ENCODE measurements at places on chromosomes 7 and 10.
A peak's percentile ranks its signal among the peaks of the same experiment; 100 is the strongest.

GRCh38 chr7:123641901-123642300 lies 13.8 kb upstream of the LMOD2 start:
- DNase-seq = no peak

GRCh38 chr7:138417764-138418163 lies 42.3 kb upstream of the TRIM24 start:
- no peak for DNase-seq

- DNase-seq = no peak
Observed at GRCh38 chr7:131298608-131298992, 29.1 kb upstream of the MKLN1 start.

DNA sequence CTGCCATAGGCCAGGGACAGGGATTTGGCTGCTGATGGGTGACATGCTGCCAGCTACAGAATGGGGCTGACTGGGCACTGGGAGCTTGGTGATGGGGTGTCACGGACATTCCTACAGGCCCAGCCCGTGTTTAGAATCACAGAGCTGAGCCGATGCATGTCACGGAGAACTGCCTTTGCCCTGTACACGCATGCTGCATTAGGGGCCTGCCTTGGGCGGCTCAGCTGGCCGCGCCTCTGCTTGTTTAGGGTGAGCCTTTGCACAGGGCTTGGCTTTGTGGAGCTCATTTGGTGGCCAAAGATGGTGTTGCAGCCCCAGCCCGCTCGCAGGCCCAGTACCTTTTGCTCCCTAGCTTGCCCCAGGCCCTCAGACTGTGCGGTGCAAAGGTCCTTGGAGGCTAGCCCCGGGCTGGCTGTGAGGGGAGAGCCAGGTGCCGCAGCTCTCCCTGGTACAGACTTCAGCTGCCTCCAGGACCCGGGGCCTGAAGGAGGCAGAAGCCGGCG lies 108.4 kb upstream of the BTBD16 start:
- no peak for DNase-seq

- no peak for DNase-seq
Observed at GRCh38 chr7:23404546-23405239, 65.6 kb downstream of the IGF2BP3 start.

DNA sequence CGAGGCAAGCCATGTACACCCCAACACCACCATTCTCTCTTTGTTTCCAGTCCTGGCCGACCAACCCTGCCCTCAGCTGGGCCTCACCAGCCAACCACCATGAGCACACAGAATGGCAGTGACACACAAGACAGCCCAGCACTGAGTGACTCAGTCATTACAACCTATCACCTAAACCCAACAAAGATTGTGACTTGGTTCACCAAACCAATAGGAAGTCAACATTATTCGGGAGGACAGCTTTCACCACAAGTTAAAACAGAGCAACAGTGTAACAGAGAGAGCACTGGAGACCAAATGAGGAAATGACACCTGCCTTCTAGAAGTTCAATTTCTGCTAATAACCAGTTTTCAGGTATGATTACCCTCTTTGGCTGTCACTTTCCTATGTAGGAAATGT lies 72.1 kb downstream of the DNMBP start:
- DNase-seq = no peak

GRCh38 chr7:10815546-10815945 lies 158.1 kb upstream of the PHF14 start:
- DNase-seq = no peak

- peak; percentile 95 for DNase-seq
Observed at GRCh38 chr7:99679032-99679399, 780 bp downstream of the CYP3A5 start.

DNA sequence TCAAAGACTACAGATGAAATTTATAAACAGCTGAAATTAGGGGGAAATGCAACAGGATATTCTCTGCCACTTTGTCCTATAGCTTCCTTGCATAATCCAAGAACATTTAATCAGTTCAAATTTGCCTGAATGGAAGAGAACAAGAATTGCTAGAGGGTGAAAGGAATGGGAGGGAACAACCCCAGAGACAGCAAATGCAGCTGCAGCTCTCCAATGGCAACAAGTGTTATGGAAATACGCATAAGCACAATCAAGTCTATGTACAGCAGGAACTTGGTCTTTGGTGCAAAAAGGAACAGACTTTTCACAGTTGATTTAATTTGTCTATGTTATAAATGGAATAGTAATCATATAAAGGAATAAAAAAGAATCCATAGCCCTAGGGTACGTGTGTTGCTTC lies 269.0 kb upstream of the ETV1 start:
- no peak for DNase-seq

DNA sequence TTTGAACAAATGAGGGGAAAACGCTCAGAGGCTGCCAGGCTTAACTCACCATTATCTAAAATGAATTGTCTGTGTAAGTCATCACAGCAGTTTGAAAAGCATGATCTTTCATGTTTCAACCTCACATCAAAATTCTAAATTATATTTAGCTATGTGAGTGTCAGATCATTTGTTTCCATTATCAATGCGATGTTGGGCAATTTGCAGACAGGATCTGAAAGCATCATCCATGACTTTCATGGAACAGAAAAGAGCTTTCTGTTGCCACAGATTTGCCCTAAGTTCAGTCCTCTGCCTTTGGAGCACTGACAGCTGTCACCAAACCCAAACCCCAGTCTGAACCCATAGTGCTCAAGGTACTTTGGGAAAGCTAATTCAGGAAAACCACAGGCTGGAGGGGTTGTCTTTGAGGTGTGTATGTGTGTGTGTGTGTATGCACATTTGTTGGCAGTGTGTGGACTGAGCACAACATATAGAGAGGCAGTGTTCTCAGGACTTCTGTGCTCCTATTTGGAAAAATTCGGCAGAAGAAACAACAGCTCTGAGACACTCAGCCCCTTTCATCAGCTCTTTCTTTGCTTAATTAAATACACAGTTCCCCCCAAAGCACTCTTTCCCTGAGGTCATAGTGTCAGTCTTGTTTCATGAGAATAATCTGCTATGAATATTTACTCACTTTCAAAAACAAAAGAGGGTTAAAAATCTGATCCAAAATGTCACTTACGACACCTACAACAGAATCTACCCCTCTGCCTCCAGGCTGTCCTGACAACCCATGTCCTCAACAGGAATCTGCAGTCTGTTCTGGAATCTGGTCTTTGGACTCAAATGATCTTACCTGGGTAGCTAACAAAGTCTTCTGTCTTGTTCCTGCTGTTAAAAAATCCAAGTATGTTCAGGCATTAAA lies 188.5 kb upstream of the KLF14 start:
- no peak for DNase-seq

DNA sequence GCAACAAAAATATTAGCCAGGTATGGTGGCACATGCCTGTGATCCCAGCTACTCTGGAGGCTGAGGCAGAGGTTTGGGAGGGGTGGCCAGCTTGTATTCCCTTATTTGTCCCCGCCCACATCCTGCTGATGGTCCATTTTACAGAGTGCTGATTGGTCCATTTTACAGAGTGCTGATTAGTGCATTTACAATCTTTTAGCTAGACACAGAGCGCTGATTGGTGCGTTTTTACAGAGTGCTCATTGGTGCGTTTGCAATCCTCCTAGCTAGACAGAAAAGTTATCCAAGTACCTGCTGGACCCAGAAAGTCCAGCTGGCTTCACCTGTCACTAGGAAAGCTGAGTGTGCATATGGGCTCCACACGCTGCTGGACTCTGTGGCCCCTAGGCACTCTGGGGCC lies 40.0 kb upstream of the RASGEF1A start:
- DNase-seq = no peak

DNA sequence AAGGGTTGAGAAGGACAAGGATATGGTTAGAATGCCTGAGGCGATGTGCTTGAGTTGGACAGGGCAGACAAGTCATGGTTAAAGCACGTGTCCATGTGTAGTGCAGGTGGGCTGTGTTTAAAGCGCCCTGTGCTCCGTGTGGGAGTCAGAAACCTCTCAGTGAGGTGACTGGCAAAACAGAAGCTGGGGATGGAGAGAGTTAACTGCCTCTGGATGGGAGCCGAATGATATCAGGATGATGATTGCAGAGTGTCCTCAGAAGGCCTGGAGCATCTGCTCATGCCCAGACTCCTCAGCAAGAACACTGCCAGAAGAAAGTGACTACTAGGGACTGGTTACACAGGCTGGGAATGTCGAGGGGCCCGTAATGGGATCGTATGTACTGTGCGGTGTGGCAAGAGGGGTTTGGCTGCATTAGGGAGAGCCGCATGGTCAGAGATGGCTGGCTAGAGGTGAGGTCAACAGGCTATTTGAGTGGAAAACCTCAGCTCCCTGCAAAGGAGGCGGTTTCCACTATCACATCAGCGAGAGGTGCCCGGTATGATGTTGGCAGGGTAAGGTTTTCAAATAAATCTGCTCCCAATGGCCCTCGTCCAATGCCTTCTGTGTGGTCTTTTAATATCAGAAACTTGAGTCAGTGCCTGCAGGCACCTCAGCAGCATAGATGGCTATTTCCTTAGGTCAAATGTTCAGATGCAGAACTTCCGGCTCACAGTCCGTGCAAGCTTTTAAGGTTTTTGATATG lies 26.1 kb upstream of the MRC1 start:
- no peak for DNase-seq

- no peak for DNase-seq
Observed at GRCh38 chr10:125768219-125768855, 7.3 kb downstream of the MMP21 start.

- DNase-seq = no peak
Observed at GRCh38 chr10:101224060-101224909, 5.0 kb downstream of the LBX1 start.

DNA sequence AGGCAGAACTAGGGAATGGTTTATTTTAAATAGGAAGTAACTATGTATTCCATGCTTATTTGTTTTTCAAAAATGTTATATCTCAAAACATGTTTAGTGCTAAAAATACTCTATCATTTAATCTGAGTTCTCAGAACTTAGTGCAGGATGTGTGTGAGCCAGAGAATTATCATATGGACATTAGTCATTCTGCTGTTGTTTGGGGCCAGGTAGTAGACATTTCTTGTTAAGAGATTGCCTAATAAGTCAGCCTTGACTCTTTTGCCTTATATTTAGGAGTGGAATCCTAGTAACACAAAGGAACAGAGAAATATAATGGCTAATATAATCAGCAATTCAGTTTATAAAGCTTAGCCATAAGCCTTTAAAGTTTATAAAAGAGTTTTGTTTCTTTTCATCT lies 149.8 kb downstream of the CCSER2 start:
- DNase-seq = no peak

DNA sequence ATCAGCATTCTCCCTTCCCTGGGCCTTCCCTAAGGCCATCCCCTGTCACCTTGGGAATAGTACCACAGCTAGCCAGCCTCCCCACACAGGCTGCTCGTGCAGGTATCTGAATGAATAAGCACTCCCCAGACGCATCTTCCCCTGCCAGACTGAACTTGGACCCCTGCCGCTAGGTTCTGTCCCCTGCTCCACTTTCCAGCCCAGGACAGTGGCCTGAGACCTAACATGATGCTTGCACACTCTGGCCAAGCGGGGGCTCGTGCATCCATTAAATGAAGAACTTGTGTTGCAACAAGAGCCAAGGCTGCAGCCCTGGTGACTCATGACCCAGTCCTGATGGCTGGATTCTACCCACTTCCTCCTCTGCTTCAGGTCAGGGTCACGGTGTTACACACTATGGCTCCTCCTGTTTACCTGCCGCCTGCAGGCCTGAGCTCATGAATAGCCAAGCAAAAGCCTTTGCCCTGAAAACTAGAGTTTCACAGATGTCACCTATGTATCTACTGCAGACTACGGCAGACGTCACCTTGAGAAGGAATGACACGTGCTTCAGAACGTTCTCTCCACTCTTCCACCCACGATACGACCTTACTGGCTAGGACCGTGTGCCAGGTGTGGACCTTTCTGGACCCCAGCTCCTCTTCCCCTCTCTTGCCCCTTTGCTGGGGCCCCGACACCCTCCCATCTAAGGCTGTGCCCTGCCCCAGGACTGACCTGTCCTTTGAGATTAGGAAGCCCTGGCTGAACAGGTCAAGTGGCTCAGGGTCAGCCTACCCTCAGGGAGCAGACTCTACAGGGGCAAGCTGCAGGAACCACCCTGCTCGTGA lies 6.5 kb downstream of the ASB13 start:
- peak; percentile 32 for DNase-seq

GRCh38 chr10:67464278-67464677 lies 231.7 kb downstream of the CTNNA3 start:
- no peak for DNase-seq

GRCh38 chr10:11292576-11293302 lies 275.1 kb downstream of the CELF2 start:
- DNase-seq = no peak

GRCh38 chr7:24826662-24827020 lies 69.4 kb upstream of the GSDME start:
- no peak for DNase-seq

GRCh38 chr7:45416846-45417245 lies 157.3 kb upstream of the ADCY1 start:
- DNase-seq = no peak

GRCh38 chr10:96614515-96614914 lies 27.7 kb upstream of the TM9SF3 start:
- peak; percentile 96 for DNase-seq

GRCh38 chr7:42097752-42098151 lies 139.3 kb downstream of the GLI3 start:
- no peak for DNase-seq

DNA sequence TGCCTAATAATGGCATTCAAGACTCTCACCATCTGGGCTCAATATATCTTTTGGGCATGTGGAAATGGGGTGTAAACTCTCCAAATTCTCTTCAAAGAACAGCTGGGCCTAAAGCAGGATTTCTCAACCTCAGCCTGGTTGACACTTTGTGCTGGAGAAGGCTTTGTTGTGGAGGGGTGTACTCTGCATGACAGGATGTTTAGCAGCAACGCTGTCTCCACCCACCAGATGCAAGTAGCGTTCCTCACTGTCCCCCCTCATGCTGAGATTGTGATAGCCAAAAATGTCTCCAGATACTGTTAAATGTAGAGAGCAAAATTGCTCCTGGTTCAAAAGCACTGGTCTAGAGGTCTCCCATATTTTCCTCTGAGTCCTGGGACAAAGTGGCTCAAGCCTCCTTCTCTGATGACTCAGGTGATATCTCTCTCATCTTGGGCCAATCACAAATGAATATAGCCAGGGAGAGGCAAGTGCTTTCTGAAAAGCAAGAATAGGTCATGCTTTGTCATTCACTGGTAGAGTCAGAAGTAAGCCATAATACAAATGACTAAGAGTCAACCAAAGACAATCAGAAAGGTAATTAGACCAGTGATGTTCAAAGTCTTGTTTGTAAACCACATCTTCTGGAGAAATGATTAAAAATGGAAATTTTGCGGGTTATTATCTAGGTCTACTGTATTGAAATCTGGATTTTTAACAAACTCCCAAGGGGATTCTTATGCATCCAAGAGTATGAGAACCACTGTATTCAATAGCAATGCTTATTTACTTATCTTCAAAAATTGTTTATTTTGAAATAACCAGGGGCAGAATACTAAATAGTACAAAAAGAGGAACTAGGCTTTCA lies 330.8 kb downstream of the PTEN start:
- no peak for DNase-seq

All from kidney glomerular epithelial cell (primary cell).